Right renal cortex interstitium (tissue), 3 donors: ENCODE measurements at places on chromosomes 4 and X. TPM values are rescaled to one million over a fixed set of nuclear protein-coding genes. Genes with fewer than 3 reads are reported as not detected.

Gene SYNPO2
- 17.6 TPM for polyA plus RNA-seq

Gene AKAP4
- polyA plus RNA-seq = 0.12 TPM

Gene SSR4
- 164 TPM for polyA plus RNA-seq

Gene MID2
- polyA plus RNA-seq = 10.9 TPM

Gene PPP2R3B
- polyA plus RNA-seq = 23.1 TPM

Gene IGBP1
- 121 TPM for polyA plus RNA-seq

Gene MAGEC2
- not detected for polyA plus RNA-seq

Gene CXCL10
- polyA plus RNA-seq = 7.0 TPM

Gene BOD1L1
- polyA plus RNA-seq = 52.3 TPM

Gene VCX3A
- not detected for polyA plus RNA-seq

Gene POF1B
- polyA plus RNA-seq = 0.08 TPM

Gene COX7B2
- not detected for polyA plus RNA-seq

Gene L1CAM
- polyA plus RNA-seq = 50.8 TPM

Gene TMSB15B
- 23.5 TPM for polyA plus RNA-seq

- DNase-seq = no peak
Observed at GRCh38 chrX:16445166-16445752, 204.7 kb upstream of the S100G start.

DNA sequence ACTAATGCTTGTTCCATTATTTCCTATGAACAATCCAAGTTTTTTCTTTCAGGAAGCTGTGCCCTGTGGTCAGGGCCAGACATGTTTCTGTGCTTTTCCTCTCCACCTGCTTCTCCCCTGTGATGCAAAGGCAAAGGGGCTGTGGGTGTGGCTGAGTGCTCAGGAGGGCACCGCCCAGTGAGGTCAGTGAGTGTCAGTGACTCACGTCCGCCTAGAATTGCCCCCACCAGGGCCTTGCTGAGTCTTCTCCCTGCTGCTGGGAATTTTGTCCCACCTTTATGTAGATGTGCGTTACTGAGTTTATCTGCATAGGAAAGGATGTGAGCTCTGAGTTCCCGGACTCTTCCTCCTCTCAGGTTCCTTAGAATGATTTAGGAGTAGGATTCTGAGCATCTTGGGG lies 283.2 kb downstream of the DCHS2 start:
- DNase-seq = no peak

GRCh38 chrX:134373736-134374135 lies 86.2 kb upstream of the HPRT1 start:
- no peak for DNase-seq

GRCh38 chr4:27717431-27717755 lies 856.8 kb downstream of the STIM2 start:
- no peak for DNase-seq

DNA sequence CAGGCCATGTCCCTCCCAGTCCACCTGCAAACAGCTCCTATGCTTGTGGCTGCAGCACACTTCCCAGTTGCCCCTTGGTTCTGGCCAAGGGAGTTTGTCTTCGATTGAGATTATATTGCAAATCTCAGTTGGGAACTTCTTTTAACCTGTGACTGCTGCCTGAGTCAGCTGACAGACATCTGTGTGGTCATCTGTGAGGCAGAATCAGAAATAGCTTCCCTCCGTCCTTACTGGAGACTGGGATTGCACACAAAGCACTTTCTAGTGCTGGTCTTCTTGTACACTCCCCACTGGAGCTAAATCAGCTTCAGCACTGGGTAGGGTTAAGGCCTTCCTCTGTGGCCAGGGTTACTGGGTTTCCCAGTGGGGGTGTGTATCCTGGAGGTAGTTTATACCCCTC lies 34.3 kb downstream of the ZNF330 start:
- DNase-seq = no peak

- DNase-seq = no peak
Observed at GRCh38 chr4:3285558-3286334, 7.1 kb upstream of the RGS12 start.

GRCh38 chr4:36323816-36324419 lies 42.5 kb downstream of the DTHD1 start:
- no peak for DNase-seq

DNA sequence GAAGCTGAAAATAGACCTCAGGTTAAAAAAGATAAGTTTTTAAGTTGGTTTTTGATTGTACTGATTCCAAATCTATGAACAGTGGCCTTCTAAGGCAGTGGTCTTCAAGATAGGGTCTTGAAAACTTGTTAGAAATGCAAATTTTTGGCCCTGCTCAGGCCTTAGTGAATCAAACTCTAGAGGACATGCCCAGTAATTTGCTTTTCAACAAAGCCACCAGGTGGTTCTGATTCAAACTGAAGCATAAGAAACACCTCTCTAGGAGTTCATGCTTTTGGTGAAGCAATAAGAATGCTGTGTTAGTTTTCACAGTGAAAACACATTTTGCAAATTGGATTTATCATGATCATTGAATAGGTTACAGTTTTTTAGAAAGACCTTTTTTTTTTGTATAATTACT lies 1849.4 kb upstream of the AGA start:
- no peak for DNase-seq

DNA sequence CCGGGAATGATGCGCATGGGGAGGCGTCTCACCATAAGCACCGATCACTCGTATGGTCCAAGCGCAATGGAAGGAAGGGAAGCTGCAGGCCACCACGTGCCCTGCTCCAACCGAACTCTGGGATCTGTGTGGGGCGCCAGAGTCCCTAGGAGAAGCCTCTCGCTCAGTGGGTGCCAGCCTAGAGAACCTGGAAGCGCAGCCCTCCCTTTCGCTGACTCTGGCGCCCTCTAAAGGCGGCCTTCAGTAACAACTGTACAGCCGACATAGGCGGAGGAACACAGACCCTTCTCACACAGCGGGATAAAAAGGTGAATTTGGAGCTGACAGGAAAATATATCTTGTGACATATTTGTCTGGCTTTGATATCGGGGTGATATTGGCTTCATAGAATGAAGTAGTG lies 76.0 kb downstream of the INTS6L start:
- no peak for DNase-seq

- DNase-seq = no peak
Observed at GRCh38 chrX:9269134-9269533, 195.7 kb upstream of the TBL1X start.

DNA sequence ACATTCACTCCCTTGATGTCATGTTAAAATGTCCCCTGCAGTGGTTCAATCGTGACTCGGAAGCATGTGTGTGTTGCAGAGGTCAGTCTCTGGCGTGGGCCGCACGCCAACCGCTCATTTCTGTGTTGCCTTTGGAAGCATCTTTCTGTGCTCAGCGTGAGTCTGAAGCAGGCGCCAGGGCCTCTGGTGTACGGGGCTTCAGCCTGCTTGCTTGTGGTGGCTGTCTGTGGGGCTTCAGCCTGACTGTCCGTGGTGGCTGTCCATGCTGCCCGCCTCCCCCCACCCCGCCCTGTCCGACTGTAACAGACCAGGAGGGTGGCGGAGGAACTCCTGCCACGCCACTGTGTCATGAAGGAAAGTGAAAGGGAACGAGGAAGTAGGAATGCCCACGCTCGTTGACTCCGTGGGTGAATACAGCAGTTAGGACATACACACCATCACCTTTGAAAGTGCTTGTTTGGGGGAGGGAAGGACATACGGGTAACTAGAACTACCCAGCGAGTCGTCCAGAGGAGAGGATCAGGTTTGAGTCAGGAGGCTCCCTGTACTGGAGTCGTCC lies 14.7 kb upstream of the CLCN4 start:
- DNase-seq = no peak

DNA sequence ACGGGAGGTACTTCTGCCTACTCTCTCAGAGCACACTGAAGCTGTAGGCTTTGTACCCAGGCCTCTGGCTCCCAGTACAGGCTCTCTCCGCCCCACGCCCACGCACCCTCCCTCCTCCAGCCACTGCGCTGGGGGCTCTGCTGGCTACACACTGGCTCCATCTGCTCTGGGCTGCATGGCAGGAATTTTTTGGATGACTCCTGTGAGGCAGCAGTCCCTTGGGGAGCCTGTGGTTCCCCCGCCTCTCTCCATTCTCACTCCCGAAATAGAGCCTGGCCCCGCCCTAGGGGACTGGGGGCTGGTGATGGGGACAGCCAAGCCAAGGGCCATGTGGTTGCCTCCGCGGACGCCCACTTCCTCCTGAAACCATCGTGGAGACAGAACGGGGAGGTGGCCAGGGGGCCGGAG lies 58.1 kb upstream of the ADRA2C start:
- DNase-seq = no peak

- DNase-seq = no peak
Observed at GRCh38 chr4:64780664-64781063, 371.4 kb upstream of the TECRL start.

- no peak for DNase-seq
Observed at GRCh38 chr4:127629371-127629770, 3.4 kb upstream of the INTU start.

- DNase-seq = no peak
Observed at GRCh38 chrX:129791961-129792570, 12.3 kb downstream of the SASH3 start.

DNA sequence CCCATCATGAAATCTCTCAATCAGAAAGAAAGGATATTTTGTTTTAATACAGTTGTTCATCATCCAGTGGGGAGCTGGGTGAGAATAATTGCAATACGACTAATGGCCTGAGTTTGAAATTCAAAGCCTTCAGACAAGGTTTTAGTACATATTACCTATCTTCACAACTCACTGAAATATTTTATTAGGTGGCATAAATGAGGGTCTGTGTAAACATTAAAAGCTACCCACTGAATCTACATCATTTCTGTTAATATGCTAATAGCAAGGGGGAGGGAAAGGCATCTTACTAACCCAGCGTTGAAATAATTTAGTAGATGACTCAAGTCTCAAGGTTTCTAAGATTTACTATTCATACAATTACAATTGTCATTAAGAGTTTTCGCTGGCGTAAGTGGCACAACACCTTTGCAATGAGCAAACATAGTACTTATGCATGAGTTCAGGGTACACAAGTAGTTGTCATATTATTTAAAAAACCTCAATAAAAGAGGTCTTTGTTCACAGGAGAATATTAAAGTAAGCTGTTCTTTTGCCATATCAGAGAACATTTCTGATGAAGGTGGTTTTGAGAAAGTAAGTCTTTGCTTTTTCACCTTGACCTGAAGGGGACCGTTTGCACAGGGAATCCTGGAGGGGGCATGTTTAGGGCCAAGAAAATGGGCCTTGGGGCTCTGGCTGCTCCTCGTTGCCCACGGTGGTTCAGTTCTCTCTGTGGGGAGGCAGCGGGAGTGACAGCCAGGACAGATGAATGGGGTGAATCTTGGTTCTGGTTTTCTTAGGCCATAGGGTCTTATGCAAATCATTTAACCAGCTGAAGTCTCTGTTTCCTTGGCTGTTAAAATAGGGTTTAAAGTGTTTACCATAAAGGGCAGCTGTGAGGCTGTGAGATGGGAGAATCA lies 4.5 kb upstream of the RHOH start:
- DNase-seq = no peak

- no peak for DNase-seq
Observed at GRCh38 chr4:100828986-100829685, 311.3 kb upstream of the EMCN start.

- no peak for DNase-seq
Observed at GRCh38 chr4:48188390-48188789, 54.3 kb upstream of the TXK start.

DNA sequence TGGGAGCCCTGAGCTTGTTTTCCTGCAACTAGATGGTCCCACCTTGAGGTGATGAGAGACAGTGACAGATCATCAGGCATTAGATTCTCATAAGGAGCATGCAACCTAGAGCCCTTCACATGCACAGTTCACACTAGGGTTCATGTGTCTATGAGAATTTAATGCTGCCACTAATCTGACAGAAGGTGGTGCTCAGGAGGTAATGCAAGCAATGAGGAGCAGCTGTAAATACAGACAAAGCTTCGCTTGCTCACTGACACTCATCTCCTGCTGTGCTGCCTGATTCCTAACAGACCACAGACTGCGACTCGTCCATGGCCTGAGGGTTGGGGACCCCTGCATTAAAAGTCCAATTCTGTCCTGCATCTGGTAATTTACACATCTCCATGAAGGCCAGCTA lies 141.6 kb downstream of the KCNIP4 start:
- DNase-seq = no peak

GRCh38 chrX:63250253-63250868 lies 100.8 kb downstream of the SPIN4 start:
- peak; percentile 38 for DNase-seq

DNA sequence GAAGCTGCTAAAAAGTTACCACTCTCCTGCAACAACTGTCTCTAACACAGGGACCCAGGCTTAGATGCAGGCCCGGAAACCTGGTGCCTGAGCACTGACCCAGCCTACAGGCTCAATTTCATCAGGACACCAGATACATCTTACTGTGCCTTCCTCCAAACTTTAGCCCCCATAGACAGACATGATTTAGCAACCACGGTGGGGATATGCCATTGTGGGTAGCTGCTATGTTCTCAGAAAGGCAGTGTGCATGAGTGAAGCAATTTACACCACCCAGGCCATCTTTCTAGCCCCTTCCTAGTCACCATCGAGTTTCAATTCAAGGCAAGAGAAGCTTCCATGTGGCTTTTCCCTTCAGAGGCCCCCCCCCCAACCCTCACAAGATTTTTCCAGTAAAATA lies 2.7 kb downstream of the HS3ST1 start:
- DNase-seq = no peak

GRCh38 chr4:2154215-2154740 lies 87.6 kb downstream of the HAUS3 start:
- DNase-seq = no peak

DNA sequence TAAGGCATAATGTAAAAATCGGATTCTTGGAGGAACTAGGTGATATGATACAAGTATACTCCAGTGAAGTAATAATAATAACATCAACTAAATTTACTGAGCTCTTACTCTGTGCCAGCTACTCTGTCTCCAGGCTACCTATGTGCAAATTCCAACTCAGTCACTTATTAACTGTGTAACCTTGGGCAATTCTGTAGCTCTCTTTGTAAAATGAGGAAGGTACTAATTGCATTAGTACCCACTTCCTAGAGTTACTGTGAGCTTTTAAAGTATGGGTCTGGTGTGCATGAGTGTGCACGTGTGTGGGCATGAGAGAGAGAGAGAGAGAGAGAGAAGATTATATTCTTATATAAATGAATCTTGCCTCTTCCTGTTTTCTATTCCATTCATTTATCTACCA lies 169.9 kb downstream of the KCNIP4 start:
- DNase-seq = no peak

DNA sequence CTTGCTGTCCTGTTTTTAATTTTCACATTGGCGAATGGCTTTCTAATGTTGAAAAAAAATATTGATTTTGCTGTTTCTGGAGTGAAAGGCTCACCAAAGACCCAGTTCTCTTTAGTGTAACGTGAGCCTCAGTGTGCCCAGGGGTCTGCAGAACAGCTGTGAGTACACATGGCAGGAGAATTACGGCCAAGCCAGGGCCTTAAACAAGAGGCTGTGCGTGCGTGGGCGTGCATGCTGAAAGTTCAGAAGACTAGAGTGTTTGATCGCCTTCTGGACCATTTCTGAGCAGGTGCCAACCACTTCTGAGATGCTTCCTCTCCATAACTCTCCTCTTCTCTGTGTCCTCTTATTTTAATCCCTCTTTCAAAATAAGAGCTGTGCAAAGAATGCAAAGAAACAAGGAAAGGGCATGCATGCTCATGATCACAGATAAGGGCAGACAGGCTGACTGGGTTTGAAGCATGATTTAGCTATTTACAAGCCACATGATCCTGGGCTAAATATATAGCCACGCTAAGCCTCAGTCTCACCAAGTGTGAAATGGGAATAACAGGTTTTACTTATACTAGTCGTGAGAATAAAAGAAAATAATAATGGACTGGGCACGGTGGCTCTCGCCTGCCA lies 9.9 kb downstream of the PHEX start:
- no peak for DNase-seq

GRCh38 chrX:66045894-66046293 lies 6.0 kb upstream of the VSIG4 start:
- DNase-seq = no peak

GRCh38 chrX:77597511-77597910 lies 150.3 kb downstream of the FGF16 start:
- no peak for DNase-seq

GRCh38 chr4:42112846-42113245 lies 39.6 kb downstream of the BEND4 start:
- no peak for DNase-seq
